CD8-positive, alpha-beta T cell (primary cell): ENCODE measurements at places on chromosomes 2 and 18.
A peak's percentile ranks its signal among the peaks of the same experiment; 100 is the strongest.

DNA sequence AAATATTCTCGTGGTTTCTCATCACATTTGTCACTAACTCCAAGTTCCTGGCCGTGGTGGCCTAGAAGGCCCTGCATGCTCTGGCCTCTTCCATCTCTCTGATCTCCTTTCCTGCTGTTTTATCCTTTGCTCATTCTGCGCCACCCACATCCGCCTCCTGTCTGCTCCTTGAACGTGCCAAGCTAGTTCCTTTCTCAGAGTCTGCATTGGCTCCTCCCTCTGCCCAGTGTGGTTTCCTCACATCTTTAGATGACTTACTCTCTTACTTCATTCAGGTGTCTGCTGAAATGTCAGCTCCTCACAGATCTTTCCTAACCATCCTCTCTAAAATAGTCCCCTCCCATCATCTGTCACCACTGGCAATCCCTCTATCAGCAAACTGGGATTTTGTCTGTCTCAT, 158.6 kb upstream of the RBMS1 start:
- peak; percentile 76 for DNase-seq

GRCh38 chr2:1538663-1539062, 125.4 kb downstream of the TPO start:
- no peak for DNase-seq

DNA sequence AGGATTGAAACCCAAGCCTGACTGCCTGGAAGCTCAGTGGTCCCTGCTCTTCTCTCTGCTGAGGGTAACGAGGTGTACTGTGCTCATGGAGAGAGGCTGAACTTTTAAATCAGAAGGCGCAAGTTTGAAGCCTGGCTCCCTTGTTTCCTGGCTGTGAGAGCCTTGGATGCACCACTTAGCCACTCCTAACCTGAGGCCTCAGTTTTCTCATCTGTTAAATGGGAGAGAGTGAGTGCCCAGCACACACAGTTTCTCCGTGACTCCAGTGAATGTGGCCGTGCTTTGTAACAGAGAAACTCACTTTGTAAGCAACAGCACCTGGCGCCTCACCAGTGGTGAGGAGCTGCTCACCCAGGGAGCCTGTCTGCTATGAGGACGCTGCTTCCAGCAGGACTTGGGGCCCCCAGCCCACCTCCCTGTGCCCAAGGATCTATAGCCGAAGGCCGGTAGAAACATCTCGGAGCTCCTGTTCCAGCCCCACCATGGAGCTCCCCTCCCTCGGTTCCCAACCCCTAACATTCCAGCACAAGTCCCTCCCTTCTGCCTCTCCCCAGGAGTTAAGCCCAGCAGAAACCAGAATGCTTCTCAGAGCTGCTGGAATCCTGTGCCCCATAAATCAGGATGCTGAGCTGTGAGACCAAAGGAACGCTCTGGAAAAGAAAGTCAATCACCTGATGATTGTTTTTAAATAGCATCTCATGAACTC, 20.3 kb upstream of the KCNK3 start:
- no peak for DNase-seq

GRCh38 chr2:84474176-84474575, 15.1 kb upstream of the SUCLG1 start:
- DNase-seq = no peak

- no peak for DNase-seq
Measured at GRCh38 chr2:171297956-171298355, 135.8 kb downstream of the METTL8 start.

DNA sequence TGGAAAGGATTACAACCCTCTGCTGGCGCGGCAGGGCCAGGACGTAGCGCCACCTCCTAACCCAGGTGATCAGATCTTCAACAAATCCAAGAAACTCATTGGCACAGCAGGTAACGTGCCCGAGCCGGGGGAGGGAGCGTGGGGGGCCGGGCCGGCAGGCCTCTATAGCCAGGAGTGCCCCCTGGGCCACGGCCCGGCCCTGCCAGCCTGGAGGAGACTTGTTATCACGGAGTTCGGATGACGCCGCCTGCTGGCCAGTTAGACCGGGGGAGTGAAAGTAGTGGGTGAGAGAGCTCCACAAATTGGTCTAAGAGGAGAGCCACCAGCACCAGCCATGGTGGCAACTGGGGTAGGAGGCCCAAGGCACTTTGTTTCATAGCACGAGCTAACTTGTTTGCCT, 8.6 kb upstream of the TMEM214 start:
- DNase-seq = no peak

DNA sequence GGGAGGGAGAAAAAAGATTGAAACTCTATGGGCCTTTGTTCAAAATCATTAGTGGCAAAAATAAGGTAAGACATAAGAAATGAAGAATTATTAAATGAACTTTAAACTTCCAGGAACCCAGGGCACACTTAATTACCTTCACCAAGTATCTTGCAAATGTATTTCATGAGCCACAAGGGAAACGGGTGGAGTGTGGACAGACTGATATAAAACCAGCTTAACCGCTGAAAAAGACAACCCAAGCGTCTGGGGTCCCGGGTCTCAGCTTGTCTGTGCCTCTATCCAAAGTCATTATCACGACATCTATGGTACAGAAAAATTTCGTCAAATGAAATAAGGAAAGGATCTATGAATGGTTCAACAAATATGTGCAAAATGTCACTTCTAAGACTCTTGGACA, 13.9 kb upstream of the MBOAT2 start:
- DNase-seq = no peak

- no peak for DNase-seq
Measured at GRCh38 chr2:134470561-134471168, 216.8 kb downstream of the MGAT5 start.

DNA sequence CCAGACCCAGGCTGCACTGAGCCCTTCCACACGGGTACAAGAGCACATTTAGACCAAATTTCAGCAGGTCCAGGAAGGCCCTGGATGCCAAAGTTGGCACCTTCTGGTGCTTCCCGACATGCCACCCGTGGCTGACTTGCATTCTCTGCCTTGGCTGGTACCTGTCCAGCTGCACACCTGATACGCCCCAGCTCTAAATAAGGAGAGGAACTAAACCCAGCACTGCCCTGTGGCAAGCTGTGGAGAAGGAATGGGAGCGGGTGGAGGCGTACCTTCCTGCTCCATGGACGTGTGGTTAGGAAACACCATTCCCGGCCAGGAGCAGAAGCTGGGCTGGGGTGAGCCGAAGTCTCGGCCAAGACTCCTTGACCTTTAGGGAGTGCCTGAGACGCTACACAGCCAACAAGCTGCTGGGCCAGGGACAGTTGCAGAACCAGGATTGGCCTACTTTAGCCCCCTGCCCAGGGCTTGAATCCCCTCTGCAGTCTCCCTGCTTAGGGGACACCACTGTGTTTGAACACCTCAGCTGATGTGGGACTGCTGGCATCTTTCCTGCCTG, 86.5 kb upstream of the TAF1B start:
- no peak for DNase-seq

DNA sequence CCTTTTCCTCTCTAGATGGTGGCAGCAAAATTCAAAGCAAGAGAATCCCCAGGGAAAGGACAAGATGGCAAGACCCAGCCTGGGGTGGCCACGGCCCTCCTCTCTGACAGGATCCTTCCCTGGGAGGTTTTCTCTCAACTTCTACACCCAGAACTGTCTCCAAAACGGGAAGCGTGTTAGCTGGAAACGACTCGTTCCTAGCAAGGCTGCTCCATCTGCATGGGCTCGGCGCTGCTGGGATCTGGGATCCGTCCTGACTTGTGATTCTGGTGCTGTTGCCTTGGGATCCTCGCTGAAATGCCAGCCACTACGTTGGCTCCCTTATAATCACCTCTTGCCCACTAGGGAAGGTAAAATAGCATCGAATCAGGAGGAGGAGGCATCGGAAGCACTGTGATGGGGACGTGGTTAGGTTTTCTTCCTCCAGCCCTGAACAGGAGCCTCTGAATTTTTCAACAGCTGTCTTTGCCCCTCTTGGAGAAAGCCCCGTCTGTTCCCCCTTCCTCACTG, 514.8 kb upstream of the MYT1L start:
- no peak for DNase-seq

DNA sequence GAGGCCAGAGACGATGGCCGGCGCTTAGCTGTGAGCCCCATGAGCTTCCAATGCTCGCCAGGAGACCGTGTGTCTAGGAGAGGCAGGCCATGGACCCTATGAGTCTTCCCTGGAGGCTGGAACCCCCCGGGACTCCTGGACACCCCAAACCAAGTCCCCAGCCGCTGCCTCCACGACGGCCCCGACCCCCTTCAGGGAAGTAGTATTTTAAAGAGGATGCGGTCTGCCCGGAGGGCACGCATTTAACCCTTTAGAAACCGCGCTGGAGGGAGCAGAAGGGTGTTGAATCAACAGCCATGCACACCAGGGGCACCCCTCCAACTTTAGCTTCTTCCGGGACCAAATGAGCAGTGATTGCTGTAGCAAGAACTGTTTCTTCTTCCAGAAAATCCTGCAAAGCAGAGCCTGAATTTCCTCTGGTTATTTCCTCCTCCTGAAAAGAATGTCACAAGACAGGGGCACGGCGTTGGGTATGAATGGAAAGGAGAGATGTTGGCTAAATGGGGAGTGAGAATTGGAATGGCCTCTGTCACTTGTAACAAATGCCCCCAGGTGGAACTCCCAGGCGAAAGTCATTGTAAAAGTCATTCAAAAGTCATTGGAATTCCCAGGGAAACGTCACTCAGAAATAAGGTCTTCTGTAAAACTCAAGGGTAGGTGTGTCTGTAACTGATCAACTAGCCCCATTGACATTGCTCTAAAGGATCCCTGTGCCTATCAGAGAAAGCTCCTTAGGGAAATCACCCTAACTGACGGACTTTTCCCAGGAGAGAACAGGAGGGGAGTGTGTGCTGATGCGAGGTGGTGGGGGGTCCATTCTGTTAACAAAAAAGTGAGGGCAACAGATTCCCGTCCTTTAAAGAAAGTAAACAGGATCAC, 5.8 kb upstream of the GBX2 start:
- no peak for DNase-seq
